AG09309 (cell line): ENCODE measurements at places on chromosomes 12 and 14.

DNA sequence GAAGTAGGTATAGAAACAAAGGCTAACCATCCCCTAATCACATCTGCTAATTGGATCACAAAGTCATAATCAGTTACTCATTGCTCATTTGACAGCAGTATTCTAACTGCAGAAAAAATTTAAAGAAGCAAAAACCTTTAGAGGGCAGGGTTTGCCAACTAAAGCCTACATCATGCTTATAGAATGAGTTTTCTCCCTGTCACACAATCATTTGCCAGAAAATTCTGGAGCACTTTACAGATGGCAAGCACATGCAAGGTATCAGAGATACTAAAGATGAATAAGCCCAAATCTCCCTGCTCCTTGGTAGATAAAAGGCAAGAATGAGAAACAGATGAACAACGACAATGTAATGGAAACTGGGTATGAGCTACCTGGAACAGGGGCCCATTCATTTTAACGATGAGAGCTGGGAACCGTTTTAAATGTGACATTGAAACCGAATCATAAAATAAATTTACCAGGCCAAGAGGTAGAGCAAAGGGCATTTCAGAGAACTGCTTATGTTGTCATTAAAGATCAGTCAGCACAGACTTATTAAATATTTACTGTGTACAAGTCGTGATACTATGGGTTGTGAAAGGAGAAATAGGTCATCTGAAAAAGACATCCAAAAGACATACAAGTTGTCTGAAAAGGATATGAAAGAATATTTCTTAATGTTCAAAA is 211.4 kb upstream of the ABCD2 start:
- DNase-seq, result no peak

- no peak for DNase-seq
Observed at GRCh38 chr12:78376257-78376656, 488.3 kb upstream of the SYT1 start.

GRCh38 chr14:104845033-104845666 is 19.9 kb upstream of the CEP170B start:
- no peak for DNase-seq

- no peak for DNase-seq
Observed at GRCh38 chr12:67193704-67194103, 75.5 kb upstream of the CAND1 start.

- DNase-seq, result no peak
Observed at GRCh38 chr12:26158078-26158764, 33.4 kb upstream of the BHLHE41 start.
